NCI-H1436 (cell line): ENCODE measurements at places on chromosomes 2 and 18.

DNA sequence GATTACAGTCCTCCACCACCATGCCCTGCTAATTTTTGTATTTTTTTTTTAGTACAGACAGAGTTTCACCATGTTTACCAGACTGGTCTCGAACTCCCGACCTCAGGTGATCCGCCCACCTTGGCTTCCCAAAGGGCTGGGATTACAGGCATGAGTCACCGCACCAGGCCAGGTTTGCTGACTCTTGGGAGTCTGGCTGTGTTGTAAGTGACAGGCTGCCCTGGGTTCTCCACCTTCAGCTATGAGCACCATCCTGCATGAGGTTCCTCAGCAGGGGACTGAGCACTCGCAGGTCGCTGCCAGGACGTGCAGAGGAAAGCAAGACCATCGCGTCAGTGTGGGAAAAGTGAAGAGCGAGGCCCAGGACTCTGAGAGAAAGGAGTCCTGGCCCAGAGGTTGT, 112.6 kb upstream of the NDUFV2 start:
- DNase-seq, result no peak

GRCh38 chr2:190922376-190922775, 41.8 kb downstream of the GLS start:
- DNase-seq, result no peak

GRCh38 chr2:241866790-241867645, 2.5 kb upstream of the RTP5 start:
- DNase-seq, result no peak

GRCh38 chr2:145744541-145745386, 1224.8 kb upstream of the ZEB2 start:
- DNase-seq, result no peak

GRCh38 chr2:21607572-21607971, 483.8 kb downstream of the TDRD15 start:
- no peak for DNase-seq

DNA sequence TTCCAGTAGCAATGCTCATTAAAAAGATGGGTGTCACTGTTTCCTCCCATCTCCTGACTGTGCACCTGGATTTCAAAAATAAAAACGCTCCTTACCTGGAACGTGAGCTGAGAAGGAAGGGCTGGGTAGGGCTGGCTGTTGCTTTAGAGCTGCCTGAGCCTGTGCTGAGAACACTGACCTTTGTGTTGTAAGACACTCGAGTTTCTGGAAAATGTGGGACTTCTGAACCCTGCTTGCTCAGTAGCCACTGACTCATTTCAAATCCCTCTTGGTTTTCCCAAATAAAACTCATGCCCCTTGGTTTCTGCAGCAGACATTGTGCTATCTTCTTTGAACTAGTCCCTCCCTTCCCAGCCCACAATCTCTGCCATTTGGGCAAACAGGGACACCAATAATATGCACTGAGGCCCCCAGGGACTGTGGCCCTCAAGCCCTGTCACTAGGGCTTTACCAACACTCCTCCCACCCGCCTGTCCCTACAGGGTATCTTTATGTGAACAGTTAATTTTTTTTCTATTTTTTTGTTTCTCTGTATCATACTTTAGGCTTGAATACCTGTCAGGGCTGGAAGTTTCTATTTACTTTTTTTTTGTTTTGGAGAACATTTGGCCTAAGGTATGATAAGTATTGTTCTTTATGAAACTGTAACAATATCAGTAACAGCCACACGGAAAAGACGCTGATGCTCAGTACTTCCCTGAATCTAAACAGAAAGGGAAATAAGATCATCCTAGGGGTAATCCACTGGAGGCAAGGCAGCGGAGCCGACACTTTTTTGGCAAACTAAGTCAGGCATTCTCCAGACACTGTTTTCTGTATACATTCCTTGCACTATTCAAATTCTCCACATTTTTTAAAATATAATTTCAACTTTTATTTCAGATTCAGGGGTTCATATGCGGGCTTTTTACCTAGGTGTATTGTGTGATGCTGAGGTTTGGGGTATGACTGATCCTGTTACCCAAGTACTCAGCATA, 280.2 kb downstream of the STK39 start:
- no peak for DNase-seq

GRCh38 chr2:226420646-226421045, 379.0 kb downstream of the IRS1 start:
- DNase-seq, result no peak

- no peak for DNase-seq
Measured at GRCh38 chr2:129802290-129802689, 177.2 kb upstream of the RAB6C start.

DNA sequence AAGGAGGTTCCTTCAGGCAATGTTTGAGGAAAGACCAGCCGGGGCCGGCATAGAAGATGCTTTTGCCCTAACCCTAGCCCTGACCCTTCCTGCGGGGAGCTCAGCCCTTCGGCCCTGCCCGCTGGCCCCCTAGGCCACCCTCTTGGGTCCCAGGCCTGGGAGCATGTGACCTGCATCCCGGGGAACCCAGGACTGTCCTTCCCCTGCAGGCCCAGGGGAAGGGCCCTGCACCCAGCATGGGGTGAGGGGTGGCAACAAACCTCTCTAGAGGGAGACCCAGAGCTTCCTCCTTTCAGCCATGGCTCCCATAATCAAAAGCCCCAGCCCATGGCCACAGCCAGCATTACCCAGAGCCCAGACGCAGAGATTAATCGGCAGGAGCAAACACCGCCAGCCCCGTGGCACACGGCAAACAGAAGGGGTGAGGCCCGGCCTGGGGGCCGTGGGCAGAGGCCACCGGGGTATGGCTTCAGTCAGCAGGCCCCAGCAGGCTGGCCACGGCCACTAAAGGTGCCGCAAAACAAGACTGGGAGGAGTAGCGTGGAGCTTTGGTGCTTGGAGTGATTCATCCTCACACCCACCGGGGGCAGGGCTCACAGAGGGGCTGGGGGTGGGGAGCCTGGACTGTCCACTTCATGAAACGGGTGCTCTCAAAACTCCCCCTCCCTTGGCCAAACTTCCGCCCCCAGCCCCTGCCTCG, 61.6 kb upstream of the HPCAL1 start:
- no peak for DNase-seq

DNA sequence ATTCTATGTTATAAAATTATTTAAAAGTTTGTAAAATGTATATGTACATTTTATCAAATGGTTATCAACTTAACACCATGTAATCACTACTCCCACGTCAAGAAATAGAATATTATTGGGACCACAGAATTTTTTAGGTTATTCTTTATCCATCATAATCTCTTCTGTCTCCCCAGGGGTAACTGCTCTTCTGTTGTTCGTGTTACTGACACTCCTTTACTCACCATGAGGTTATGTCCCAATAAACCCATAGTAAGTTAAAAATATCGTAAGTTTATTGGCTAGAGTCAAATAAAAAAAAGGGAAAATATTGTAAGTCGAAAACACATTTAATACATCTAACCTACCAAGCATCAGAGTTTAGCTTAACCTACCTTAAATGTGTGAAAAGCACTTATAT, 14.0 kb downstream of the OTX1 start:
- DNase-seq, result no peak

GRCh38 chr2:56510610-56511009, 326.8 kb downstream of the CCDC85A start:
- DNase-seq, result no peak

DNA sequence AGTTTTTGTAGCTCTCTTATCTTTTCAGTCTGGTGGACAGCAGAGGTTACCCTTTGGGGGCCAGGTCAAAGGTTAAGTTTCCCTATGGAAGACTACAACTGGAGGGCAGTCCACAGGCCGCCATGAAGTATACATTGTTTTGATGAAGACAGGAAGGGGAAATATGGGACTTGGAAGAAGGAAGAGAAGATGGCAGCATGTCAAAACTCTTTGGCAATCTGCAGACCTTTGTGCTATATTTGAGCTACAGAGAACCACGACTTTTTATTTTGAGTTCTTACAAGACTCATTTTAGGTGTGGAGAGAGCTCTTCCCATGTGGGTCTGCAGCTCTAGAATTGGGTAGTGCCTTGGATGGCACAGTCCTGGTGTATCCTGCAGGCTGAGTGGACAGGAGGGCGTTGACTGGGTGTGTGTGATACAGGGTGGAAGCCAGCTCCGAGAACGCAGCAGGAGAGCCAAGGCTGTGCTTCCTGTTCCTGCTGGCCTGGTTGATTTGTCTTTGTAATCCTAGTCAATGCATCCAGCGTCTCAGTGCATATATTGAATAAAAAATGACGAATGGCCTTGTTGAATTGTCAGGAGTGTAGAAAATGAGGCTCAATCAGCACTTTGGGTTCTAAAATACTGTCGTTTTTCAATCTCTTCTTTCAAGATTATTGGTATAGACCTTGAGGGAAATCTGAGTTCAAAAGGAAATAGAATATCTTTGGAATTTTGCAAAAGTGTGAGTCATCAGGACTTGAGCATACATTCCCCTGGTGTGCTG, 11.5 kb downstream of the ITGA6 start:
- no peak for DNase-seq

DNA sequence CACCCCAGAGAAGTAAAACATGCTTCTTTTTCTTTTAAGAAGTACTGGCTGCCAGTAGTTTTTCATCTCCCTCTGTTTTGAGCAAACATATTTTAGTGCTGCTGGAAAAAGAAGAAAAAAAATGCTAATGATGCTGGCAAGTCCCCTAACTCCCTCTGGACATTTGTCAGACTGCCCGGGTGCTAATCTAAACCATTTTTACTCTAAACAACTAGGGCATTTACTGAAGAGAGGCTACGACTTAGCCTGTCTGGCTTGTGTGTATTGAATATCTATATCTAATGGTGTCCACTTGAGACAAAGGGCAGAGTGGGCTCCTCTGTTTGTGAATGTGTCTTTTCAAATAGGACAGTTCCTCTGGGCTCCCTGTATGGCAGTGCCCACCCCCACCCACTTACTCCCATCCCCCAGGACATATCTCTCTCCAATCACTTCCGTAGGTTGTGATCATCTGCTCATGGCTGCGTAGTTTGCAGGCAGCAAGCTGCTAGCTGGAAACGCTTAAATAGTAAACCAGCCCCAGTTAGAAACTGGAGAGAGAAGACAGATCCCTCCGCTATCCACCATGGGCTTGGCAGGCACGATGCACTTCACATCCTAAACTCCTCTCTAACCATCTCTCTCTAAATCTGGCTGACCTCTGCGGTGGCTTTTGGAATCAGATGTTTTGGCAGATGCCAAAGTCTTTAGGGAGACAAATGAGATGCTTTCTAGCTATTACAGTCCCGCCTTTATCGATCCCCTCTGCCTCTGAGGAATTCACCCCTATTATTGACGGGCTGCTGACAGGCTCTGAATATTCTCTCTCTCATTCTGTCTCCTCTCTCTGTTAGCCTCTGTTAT, 58.3 kb downstream of the DOCK10 start:
- DNase-seq, result peak; percentile 23
